ENCODE measurements at places on chromosomes 6 and 20.

DNA sequence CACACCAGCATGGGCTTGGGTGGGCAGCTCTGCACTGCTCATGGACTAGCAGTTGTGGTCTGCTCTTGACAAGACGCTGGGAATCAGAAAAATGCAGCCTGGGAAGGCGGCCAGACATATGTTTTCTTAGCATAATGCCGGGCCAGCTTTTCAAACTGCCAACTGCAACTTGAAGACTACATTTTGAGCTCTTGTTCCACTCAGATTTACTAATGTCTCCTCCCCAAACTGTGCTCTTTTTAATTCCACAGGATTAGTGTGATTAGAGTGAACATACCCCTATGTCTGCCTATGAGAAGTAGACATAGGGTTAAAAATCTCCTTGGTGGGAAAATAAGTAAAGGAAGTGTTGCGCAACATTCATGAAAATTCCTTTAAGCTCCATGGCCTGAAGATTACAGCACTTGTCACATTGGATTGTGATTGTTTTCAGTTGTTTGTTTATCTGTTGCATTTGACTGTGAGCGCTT lies 5.3 kb upstream of the FNDC1 start:
- DNase-seq = peak; percentile 84

DNA sequence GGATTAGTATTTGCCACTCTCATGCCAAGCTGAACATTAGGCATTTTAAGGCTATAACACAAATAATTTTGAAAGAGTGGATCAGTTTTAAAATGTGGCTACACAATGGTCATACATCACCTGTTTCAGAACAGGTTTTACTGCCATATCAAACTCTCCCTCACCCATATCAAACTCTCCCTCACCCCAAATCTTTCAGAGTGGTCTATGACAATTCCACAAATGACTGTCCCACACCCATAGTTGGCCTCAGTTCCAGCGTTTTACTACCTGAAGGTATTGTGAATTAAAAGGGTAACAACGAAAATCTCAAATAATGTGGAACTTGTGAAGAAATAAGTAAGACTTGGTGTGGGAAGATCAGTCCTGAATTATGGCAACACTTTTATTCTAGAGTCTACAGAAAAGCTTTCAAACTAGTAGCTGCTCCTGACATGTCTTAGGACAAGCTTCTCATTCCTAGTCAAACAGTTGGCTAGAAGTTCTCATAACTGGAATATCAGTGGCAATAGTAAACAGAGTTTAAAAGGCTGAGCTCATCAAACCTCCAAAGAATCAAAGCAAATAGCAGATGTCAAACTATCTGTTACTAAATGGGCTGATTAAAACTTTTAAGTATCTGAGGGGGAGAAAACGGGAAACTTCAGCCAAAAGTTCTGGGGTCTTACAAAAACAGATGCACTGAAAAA lies 52.4 kb downstream of the MAP3K7 start:
- DNase-seq = no peak

DNA sequence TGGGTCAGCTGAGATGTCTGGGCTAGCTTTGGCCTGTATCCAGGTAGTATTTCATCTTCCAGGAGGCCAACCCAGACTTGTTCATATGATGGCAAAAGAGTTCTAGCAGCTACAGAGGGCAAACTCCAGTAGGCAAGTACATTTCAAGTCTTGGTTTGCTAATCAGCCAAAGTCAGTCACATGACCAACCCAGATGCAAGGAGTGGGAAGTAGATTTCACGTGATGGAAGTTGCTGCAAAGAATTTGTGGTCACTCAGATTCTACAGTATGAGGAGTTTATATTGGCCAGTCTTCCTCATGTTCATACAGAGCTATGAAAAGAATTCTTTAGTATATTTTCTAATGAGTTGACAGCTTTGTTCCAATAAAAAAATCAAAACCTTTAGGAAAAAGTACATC lies 101.8 kb downstream of the PHACTR1 start:
- DNase-seq = peak; percentile 17

DNA sequence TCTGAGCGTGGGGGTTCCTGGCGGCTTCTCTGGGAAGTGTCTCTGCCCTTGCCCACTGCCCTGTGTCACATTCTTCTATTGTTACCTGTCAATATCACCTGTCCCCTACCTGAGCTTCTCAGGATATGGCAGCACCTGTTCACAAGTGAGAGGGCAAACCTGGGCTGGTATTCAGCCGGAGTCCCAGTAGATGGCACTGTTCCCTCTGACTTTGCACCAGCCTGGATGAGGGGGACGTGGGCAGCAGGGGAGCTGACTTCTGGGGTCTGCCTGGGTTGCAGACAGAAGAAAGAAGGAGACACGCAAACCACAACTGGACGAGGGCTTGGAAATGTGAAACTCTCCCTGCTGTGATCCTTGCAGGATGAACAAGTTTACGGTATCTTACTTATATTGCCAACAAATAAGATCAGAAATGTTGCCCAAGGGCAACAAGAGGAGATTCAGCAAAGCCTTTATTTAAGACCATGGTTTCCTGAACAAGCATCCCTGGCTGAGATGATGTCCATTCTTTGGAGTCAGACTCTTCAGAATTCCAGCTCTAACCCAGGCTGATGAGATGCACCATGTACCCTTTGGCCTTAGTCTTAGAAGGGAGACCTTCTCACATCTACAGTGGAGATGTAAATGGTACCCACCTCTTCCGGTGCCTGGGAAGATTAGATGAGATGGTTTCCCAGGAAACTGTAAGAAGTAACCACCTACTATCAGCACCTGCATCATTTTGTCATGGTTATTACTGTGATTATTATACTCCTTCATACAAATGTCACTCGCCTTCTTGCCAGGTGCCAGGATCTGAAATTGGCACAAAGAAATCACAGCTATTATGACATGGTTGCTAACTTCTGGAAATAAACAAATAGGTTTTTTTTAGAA lies 400.0 kb upstream of the CDH4 start:
- DNase-seq = peak; percentile 15

- DNase-seq = no peak
These were observed 138.4 kb upstream of the RNF24 start for GRCh38 chr20:4153661-4154238.

GRCh38 chr20:35950093-35950492 lies 4.2 kb downstream of the SCAND1 start:
- DNase-seq = no peak

DNA sequence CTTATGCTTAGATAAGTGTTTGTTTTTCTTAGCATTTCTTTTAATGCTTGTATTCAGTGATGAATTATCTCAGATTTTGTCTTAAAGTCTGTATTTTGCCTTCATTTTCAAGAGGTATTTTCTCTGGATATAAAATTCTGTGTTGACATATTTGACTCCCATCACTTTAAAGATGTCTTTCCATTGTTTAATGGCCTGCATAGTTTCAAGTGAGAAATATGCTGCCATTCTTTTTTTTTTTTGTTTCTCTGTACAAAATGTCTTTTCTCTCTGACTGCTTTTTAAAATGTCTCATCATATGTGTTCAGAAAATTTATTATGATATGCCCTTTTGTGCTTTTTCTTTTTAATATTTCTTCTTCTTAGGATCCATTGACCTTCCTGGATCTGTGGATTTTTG lies 578.0 kb upstream of the NOX3 start:
- no peak for DNase-seq

- no peak for DNase-seq
These were observed 9.3 kb downstream of the CDS2 start for GRCh38 chr20:5136096-5136495.

DNA sequence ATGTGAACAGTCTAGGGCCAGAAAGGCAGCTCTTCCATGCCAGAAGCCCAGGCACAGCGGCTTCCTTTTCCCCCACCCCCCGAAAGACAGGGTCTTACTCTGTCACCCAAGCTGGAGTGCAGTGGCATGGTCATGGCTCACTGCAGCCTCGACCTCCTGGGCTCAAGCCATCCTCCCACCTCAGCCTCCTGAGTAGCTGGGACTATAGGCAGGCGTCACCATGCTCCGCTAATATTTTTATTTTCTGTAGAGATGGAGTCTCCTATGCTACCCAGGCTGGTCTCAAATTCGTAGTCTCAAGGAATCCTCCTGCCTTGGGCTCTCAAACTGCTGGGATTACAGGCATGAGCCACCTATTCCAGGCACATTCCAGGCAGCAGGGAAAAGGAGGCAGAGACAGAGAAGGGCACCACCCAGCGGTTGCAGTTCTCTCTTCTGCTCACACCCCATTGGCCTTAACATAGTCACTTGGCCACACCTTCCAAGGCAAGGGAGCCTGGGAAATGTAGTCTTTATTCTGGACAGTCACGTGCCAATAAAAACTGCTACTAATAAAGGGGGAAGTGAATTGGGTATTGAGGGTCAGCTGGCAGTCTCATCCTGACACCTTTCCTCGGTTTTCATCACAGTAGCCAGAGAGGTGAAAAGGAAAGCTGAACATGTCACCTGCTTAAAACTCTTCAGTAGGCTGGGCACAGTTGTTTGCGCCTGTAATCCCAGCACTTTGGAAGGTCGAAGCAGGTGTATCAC lies 205.9 kb downstream of the ZMYND8 start:
- DNase-seq = peak; percentile 83

DNA sequence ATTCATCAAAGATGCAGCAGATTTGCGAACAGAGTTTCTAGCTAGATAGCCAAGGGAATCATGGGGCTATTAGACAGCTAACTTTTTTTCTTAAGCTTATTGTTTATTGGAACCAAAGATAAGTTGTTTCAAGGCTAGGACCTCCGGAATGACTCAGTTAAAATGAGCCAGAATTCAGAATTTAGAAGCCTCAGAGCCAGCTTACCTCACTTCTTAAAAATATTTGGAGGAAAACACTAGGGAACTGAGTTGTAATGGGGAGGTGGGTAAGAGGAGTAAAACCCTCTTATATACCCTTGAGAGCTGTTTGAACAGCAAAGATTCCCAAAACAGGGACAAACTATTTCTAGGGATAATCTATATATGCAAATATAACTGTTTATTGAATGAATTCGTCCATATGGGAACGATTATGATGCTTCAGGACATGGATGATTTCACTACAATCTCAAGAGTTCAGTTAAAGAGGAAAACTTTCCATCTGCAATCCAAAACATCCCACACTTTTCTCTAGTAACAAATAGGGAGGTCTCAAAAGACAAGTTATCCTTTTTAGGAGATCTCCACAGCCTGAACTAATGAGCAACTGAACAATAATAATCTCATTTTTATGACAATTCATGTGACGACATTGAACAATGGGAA lies 12.6 kb upstream of the CARMIL1 start:
- DNase-seq = peak; percentile 29

DNA sequence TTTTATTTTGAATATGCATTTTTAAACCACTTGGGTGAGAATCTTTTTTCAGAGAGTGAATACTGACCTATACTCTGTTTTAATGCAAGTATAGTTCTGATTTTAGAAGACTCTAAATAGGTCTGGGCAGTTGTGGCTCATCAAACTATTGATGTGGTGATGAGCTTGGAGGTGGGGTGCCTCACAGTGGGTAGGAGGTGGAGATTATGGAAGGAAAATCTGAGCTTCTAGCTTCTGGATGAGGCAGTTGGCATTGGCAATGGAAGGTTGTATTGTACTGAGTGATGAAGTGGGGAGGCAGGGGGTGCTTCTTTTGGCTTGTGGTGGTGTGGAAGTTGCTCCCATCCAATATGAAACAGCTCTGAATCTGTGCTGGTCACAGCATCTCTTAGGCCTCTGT lies 52.7 kb downstream of the VAPB start:
- no peak for DNase-seq

DNA sequence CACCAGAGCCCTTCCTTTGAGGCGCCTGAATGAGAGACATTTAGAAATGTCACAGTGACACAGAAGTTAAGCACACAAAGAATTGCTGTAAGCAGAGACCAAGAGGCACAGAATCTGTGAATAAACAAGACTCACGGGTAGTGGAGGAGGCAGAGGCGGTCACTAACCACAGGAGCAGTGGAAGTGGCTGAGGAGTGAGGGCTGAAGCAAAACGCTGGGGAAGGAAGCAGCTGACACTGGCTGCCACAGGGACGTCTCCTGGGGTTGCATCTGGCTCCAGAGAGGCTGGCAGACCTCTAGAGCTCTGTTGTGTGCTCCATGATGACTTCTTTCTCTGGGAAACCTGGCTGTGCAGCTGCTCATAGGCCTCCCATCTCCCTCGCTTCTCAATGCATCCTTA lies 65.0 kb upstream of the SLC2A12 start:
- DNase-seq = no peak

GRCh38 chr20:61056627-61057442 lies 195.2 kb upstream of the CDH4 start:
- DNase-seq = no peak

DNA sequence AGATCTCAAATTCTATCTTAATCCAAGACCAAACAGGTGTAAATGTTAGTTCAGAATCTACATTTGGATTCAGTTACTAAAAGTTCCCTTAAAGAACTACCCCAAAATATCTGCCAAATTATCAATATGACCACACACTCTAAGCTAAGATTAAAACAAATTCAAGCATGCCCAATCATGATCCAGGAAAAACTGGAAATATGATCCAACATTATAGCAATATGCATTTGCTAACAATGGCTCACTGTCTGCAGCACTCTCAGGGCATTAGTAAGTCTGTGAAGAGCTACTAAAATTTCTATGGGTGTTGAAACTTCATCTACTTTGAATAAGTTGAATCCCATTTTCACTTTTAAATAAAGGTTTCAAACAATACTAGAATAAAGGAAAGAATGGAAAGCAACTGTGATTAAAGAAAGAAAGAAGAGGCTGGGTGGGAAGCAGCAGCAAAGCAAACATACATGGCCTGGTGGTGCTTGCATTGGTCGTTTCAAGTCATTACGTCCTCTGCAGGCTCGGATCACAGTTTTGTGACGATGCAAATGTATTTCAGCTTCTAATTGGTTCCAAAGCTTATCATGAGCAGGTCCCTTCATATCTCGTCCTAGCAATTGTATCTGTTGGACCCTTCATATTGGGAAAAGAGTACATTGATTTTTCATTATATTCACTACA lies 29.2 kb downstream of the GOPC start:
- DNase-seq = no peak

GRCh38 chr6:134034478-134034877 lies 17.9 kb downstream of the SLC2A12 start:
- DNase-seq = no peak

DNA sequence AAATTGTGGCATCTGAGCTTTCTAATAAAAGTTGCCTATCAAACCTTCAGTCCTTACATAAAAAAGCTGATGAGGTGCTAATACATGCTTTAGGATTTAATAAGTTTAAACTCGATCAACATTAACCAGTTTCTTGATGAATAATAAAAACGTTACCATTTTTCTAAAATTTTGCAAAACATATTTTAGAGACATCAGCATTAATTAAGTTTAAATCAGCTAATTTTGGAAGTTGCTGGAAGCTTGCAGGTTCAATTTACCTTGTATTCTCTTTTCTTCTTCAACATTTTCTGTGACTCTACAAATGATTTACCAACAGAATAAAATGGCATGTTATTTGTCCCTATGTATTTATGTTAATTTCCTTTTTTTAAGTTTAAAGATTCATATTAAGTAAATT lies 365.3 kb upstream of the OPRM1 start:
- no peak for DNase-seq

GRCh38 chr20:57030611-57031600 lies 235.5 kb downstream of the BMP7 start:
- DNase-seq = peak; percentile 96

- no peak for DNase-seq
These were observed 78.5 kb downstream of the TMEM242 start for GRCh38 chr6:157244780-157245179.

- no peak for DNase-seq
These were observed 175.5 kb downstream of the BTBD3 start for GRCh38 chr20:12093057-12093796.

GRCh38 chr6:45513213-45513618 lies 135.5 kb upstream of the SUPT3H start:
- DNase-seq = peak; percentile 56

All from fibroblast of upper back skin (primary cell).